SJCRH30 (cell line): ENCODE measurements at places on chromosomes 2 and 18. TPM values are rescaled to one million over a fixed set of nuclear protein-coding genes. Genes with fewer than 3 reads are reported as not detected.

GRCh38 chr2:86020984-86021383, 84.7 kb downstream of the POLR1A start:
- no peak for DNase-seq

DNA sequence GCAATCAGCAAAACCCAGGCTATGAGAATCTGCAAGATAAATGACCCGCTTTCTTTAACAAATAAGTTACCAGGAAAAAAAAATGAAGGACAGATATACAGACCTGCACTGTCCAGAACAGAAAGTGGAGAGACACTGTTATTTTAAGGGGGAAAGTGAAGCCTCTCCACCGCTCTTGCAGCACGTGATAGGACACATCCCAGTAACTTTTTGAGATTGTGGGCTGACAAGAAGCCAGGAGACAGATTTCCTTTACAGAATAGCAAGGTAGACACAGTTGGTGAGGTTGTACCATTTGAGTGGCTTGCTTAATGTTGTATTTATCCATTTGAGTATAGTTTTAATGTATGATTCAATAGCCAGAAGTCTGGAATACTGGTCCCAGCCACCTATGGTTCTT, 13.0 kb downstream of the TMEM169 start:
- DNase-seq, result no peak

- DNase-seq, result no peak
These were observed 50.2 kb downstream of the CALCRL start for GRCh38 chr2:187397886-187398285.

GRCh38 chr2:147150241-147150635, 694.6 kb upstream of the ACVR2A start:
- DNase-seq, result no peak

DNA sequence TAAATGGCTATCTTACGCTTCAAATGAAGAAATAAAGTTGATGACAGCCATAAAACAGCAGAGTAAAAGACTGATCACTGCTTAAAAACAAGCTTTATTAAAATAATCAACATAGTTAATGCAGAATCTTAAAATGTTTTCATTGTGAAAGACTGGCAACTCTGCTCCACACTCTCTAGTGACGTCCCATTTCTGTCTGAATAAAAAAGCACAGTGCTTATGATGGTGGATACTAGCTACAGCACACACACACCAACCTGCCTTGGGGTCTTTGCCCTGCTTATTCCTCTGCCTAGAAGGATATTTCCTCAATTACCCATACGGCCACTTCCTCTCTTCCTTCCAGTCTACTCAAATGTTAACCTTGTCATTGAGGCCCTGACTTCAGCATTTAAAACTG, 19.1 kb downstream of the C1D start:
- no peak for DNase-seq

DNA sequence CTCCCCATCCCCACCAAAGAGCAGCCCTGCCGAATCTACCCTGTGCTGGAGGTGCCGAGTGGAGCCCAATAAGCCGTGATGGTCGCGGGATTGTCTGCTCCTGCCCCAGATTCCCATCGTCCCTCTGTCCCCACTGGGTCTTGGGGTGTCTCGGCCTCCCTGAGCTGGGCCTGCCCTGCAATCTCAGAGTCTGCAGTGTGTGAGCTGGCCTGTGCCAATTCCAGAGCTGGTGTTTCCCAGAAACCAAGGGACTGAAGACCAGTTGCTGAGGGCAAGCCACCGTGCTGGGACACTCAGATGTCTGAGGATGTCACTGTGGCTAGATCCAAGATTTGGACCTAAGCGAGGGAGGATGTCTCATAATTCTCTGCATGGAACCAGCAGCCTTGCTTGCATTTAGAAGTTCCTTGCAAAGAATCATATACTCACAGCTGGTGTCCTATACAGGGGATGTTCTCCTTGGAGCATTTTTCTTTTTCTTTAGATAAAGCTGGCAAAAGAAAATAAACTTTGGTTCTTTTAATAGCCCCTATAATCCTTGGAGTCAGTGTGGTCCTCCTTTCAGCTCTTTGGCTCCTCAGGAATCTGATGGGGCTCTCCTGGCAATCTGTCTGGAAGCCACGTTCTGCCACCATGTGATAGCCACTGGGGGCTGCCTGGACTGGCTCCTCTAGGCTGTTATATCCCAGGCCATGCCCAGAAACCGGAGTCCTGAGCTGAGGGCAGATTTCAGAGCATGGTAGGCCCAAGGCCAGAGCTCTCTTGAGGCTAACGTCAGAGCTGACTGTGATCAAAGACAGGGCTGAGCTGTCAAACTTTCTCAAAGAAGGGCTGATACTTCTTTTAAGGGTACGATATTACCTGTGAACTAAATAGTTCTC, 140.1 kb upstream of the HAAO start:
- DNase-seq, result no peak

- DNase-seq, result no peak
These were observed 312.0 kb downstream of the GPD2 start for GRCh38 chr2:156748221-156748620.

- no peak for DNase-seq
These were observed 356.4 kb upstream of the ACVR2A start for GRCh38 chr2:147488472-147488871.

DNA sequence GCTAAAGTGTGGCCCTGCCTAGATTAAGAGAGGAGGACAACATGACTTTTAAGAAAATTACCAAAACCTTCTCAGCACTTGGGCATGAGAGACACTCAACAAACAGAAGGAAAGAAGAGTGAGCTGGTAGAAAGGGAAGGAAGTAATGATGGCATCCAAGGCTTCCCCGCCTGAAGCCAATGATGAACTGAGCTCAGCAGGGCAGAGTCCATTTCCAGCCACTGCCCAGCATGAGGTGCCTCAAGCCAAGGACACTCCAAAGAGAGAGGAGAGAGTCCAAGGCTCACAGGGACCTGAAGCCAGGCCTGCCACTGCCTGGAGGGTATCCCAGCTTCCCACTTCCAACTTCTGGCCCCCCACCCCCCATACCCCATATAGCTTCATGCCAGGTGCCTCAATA, 9.5 kb upstream of the TNS1 start:
- no peak for DNase-seq

GRCh38 chr2:226984750-226985582, 149.1 kb downstream of the RHBDD1 start:
- peak; percentile 83 for DNase-seq

DNA sequence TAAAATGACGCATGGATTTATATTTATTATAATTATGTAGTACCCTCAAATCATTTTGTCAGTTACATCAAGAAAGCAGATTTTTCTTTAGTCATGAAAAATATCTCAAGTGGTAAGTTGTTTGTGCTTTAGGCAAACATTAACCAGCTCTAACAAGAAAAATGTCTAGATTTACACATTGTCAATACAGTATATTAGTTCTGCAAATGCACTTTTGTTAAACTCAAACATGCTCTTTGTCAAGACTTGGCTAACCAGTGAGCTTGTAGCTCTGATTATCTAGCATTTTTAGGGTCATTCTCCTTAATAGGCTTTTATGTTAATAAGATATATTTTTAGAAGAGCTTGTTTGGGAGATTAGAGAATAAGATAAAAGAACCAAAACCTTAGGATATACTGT, 32.7 kb downstream of the SCRN3 start:
- no peak for DNase-seq

- DNase-seq, result peak; percentile 20
These were observed 11.3 kb downstream of the UPP2 start for GRCh38 chr2:158112992-158113391.

DNA sequence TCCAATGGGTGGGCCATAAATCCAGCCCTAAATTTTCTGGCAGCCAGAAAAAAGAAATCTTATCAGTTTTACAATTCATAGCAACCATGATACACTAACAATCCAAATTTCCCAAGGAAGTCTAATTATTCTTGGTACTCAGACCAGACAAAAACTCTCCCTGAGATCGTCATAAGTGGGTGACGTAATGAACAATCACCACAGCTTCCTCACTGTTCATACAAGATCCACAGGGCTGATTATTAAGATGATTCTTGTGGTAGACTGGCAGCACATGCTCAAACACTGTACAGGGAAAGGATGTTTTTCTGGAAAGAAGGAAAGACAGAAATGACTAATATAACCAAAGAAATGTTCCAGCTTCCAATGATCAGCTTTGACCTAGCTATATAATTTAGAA, 178.3 kb upstream of the CRIM1 start:
- no peak for DNase-seq

DNA sequence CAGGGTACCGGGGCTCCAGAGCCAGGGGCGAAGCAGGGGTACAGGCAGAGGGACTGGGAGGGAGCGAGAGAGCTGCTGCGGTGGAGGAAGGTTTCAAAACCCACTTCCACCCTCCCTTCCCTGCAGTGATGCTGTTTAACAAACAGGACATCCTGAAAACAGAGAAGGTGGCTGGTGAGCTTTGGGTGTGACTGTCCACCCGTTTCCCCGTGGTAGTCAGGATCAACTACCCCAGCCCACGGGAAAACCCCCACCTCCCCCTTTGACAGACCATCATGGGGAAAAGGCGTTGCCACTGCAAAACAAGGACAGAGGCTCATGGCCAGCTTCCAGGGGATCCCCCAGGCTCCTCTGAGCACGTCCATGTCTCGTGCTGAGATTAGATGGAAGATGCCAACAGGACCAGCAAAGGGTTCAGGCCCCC, 12.9 kb downstream of the TMEM185B start:
- no peak for DNase-seq

GRCh38 chr2:222864296-222864695, 3.5 kb downstream of the ACSL3 start:
- peak; percentile 78 for DNase-seq

- DNase-seq, result no peak
These were observed 123.6 kb downstream of the EIPR1 start for GRCh38 chr2:3253913-3254441.

TPO gene
- not detected in 2 replicates for total RNA-seq

AGAP1 gene
- total RNA-seq, result 24.6 and 27.8 TPM in 2 replicates

DNAH7 gene
- 0.20 and 0.32 TPM in 2 replicates for total RNA-seq

PAIP2B gene
- total RNA-seq, result 2.8 and 3.1 TPM in 2 replicates

CREB1 gene
- 37.5 and 37.9 TPM in 2 replicates for total RNA-seq

GMCL1 gene
- total RNA-seq, result 20.1 and 26.1 TPM in 2 replicates
